ENCODE measurements at places on chromosomes 11 and 22. TPM values are rescaled to one million over a fixed set of nuclear protein-coding genes. Genes with fewer than 3 reads are reported as not detected.

The ZNF408 gene
- total RNA-seq = 12.9 TPM

The HARBI1 gene
- 1.4 TPM for total RNA-seq

DNA sequence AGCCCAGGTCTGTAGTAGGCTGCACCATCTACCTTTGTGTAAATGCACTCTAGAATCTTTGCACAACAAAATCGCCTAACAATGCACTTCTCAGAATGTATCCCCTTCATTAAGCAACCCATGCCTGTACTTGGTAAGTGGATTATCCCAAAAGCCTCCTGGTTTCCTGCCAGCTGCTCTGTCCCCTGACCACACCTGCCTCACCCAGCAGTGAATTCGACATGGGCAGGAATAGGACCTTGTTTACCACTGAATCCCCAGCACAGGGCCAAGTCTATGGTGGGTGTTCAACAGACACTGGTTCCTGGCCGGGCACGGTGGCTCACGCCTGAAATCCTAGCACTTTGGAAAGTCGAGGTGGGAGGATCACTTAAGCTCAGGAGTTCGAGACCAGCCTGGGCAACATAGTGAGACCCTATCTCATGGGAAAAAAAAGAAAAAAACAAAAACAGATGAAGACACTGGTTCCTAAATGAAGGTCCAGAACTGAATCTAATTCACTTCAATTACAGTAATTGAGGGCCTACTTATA, 5.1 kb upstream of the SYCE3 start:
- no peak for DNase-seq

- no peak for DNase-seq
These were observed 4.6 kb downstream of the CD151 start for GRCh38 chr11:837189-837989.

DNA sequence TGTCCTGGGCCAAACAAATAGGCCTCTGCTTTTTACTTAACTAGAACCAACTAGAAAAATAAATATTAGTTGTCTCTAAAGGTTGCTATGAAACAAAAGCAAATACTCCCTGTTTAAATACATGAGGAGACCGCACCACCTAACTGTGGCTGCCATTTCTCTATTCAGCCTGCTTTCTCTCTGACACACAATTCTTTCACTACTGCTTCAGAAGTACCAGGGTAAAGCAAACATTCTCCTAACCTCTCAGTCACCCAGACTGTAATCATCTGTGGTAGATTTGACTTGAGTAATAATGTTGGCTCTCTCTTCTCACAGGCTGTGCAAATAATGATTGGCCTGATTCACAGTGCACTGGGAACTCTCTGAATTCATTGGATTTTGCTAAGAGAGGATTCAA, 41.0 kb upstream of the MS4A8 start:
- no peak for DNase-seq

GRCh38 chr11:9230296-9230695, 34.9 kb downstream of the DENND5A start:
- DNase-seq = no peak

DNA sequence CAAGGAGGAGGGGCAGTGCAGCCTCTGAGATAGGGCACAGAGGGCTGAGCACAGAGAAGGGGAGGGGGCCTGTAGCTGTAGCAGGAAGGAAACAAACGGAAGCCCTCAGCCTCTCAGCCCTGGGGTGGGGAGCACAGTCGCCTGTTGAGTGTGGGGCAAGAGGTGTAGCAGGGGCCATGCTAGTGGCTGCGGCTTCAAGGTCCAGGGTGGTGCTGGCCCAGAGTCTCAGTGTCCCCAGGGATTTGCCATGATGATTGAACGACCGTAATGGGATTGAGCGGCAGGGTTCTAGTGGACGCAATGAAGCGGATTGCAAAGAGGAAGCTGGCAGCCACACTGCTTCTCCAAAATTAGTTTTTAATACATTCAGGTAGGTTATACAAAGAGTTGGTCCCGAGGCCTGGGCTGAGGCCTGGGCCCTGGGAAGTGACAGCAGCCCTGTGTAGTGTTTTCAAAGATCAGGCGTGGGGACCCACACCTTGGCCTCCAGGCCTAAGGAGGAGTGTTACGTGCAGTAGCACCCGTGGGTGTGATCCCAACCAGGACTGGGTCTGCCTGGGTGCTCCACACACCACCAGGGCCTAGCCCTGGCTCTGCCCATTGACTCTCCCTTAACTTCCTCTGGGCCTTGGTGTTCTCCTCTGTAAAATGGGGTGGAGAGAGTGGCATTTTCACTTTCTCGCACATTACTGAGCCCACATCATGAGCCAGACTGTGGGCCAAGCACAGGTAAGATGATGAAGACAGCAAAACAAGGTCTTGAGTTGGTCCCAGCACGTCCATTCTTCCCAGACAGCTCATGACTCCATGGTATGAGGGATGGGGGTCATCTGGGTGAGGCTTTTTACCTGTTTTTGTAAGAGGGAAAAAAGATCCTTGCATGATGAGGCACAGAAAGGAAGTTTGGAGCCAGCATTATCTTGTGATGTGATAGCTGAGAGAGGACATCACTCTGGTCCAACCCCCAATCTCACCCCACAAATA, 13.1 kb downstream of the LRRC32 start:
- no peak for DNase-seq

GRCh38 chr11:128357073-128357472, 230.3 kb downstream of the ETS1 start:
- DNase-seq = no peak

DNA sequence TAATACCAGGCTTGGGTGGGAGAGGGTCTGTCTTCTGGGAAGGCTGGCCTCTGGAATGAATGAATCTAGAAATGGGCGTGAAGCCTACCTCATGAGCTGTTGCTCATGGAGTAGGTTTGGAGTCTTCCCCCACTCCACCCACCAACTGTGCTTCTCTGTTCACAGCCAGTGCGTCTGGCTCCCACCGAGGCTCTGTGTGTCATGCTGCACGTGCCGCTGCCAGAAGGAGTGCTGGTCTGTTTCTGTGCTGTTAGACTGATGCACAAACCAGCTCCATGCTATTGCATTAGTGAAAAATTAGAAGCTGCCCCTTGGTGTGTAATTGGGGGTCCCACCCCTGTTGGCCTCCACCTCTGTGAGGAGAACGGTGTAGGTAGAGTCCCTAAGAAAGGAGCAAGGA, 132.3 kb upstream of the PARVA start:
- DNase-seq = no peak

GRCh38 chr22:36432592-36433317, 45.0 kb upstream of the MYH9 start:
- no peak for DNase-seq

- no peak for DNase-seq
These were observed 164.1 kb downstream of the MAML2 start for GRCh38 chr11:96178887-96179279.

All from esophagus squamous epithelium (tissue), 5 donors.